ENCODE measurements at places on chromosomes 5 and 9. TPM values are rescaled to one million over a fixed set of nuclear protein-coding genes. Genes with fewer than 3 reads are reported as not detected.

- no peak for DNase-seq
Measured at GRCh38 chr5:133249593-133249992, 197.8 kb downstream of the HSPA4 start.

DNA sequence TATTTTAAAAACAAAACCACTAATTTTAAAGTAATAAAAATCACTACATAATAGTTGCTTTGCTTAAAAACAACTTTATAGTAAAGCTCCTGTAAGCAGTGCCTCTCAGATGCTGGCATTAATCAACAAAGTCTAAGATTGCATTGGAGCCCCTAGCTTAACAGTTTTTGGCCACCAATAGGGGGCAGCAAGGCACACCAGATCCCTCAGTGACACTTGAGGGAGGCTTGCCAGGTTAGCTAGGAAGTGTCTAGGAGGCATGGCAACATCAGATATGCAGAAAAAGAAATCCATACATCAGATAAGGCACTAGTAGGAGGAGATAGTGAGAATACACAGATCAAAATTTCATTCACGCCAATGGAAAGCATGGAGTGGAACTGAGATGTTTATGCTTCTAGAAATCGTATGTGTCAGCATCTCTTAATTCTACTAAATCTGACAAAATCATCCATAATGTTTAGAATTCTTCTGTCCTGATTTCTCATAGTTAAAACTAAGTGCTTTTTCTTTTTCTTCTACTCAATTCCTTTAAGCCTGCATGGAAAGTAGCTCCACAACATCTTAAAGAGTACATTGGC is 73.6 kb upstream of the PAM start:
- DNase-seq, result peak; percentile 85

- no peak for DNase-seq
Measured at GRCh38 chr9:7325995-7326394, 473.6 kb downstream of the DMAC1 start.

DNA sequence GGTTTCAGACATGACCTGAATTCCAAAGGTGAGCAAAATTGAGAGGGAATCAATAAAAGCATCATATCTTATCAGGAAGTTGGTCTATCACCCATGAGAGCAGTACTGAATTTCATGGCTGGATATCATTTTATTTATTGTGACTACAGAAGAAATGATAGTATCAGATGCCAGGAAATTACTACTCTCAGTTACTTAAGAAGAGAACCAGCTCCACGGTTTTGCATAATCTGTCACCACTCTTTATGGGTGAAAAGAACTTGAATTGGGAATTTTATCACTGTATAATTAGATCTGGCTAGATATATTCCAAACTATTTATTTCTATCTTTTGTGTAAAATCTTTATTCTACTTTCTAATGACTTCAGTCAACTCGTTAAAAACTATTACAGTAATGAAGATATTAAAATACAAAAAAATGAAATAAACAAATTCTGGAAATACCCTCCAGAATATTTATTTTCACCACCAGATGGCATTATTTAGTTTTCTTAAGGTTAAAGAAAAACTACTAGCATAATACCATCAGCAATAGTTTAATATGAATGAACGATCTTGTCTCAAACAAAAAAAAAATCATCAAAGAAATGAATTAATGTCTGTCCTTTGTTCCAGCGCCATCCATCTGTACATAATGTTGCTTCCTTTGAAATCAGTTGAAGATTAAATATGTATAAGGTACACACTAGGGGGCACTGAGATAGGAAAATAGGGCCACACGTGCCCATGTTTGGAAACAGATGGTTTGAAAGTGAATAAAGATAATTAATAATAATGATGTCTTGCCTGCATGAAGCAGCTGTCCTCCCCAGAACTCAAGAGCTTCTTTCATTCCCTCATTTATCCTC is 84.7 kb upstream of the SLCO6A1 start:
- DNase-seq, result peak; percentile 43

DNA sequence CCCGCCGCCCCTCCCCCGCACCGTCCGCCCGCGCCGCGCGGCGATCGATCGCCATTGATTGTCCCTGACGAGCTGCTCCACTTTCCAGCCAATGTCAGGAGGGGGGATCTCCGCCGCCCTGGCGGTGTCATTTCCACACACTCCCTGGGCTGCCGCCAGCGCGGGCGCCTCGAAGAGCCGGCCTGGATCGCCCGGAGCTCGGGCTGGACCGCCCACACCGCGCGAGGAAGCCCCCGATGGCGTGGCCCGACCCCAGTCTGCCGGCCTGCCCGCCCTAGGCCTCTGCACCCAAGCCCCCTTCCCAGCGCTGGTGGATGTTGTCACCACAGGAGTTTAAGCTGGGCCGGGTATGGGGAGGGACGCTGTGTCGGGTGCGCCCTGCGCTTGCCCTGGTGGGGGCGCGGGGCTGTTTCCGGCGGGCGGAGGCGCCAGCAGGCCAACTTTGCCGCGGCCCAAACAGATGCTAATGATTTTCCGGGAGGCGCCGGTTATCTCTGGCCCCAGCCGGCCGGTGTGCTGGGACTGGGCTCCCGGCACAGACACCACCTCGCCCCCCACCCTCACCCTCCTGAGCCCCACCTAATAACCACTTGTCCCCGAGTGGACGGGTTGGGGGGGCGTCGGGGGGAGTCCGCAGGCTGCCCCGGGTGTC is 10.6 kb upstream of the CXXC5 start:
- DNase-seq, result peak; percentile 55

DNA sequence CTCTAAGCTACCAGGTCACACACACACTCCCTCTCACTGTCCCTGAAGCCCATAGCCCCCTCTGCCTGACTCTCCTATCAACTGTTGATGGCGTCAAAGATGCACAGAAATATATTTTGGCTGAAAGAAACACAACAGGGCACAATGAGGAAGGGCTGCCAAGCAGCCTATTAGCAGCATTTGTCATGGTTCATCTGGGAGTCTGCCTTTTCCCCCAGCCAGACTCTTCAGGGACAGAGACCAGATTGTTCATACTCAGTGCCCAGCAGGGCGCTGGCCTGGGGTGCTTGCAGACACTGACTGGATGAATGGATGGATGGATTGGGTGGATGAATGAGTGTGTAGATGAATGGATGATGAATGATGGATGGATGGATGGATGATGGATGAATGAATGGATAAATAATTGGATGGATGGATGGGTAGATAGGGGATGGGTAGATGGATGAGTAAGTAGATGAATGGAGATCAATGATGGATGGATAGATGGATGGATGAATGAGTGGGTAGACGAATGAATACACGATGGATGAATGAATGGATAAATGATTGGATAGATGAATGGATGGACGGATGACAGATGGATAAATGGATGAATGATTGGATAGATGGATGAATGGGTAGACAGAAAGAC is 90.5 kb downstream of the ADAMTS2 start:
- no peak for DNase-seq

DNA sequence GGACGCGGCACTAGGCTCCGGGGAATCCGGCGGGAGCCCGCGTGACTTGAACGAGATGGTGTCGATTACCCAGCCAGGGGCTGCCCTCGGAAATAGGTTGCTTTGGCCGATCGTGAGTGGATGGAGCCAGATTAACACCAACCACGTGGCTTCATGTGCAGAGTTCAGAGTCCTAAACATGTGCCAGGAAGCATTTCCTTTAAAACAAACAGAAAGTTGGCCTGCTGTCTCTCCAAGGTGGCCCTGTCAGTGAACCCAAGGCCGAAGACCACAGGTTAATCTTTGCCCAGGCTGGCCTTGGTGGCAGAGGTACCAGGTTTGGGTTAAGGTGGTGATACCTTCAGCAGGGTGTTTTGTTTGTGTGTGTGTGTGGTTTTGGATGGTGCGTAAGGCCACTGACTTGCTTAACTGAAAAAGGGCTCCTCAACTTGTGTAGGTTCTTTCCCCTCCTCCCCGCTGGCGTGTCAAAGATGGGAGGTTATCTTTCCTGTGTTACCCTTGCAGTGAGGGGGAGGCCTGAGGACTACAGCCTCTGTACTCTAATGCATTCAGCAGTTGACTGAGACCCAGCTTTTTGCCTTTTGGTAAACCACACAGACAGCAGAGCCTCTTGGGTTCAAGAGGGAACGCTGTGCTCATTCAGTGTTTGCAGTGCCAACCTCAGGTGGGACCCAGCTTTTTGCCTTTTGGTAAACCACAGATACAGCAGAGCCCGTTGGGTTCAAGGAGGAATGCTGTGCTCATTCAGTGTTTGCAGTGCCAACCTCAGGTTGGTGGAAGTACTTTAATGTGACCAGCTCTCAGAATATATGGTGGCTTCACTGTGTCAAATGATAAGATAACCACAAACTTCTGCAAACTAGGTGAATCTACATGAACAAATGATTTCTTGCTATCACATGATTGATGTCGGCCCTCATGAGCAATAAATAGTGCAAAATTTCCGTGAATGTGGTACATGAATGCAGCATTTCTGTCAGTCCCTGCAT is 1.4 kb downstream of the IQGAP2 start:
- no peak for DNase-seq

GRCh38 chr5:128213340-128213739 is 129.8 kb downstream of the SLC12A2 start:
- peak; percentile 68 for DNase-seq

- no peak for DNase-seq
Measured at GRCh38 chr9:96173640-96174039, 128.3 kb downstream of the HSD17B3 start.

DNA sequence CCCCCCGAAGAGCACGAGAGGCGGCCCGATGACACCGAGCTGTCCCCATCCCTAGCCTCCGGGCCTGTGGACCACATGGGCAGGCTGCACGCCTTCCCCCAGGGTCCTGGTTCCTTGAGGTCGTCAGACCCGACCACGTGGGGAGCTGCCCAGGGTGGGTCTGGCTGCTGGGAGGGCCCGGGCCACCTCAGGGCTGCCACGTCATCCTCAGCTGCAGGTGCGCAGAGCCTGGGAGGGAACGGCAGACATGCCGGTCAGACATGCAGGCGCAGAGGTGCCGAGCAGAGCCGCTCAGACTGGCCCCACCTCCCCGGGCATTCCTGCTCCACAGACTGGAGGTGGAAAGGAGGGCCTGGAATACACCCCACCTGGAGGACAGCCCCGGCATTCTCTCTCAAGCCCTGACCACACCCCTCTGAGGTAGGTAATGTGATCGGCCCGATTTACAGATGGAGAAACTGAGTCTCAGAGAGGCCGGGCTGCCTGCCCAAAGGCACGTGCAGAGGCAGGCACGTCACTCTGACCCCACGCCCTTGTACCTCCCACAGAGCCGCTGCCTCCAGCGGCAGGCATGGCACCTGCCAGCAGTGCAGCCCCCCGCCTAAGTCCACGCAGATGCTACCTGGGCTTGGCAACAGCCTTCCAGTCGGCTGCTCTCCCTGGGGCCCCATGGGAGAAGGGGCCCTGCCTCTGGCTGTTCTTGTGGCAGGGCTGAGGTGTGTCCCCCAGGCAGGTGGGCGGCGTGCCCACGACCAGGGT is 649 bp downstream of the CCDC187 start:
- DNase-seq, result no peak

DNA sequence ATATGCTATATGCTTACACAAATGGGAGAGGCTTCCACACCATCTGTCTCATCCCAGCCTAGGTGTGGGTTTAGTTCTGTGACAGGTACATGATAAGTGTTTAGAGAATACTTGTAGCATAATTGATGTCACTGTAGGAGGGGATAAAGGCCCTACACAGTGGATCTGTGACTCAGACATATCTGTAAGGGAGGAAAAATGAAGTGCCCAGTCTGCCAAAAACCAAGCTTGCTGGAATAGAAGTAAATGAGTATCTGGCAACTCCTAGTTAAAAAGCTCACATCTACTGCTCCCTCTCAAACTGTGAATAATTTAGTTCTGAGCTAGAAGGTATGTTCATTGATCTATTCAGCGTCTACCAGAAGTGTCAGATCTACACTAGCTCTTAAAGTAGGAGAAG is 38.9 kb upstream of the FAM174A start:
- no peak for DNase-seq

DNA sequence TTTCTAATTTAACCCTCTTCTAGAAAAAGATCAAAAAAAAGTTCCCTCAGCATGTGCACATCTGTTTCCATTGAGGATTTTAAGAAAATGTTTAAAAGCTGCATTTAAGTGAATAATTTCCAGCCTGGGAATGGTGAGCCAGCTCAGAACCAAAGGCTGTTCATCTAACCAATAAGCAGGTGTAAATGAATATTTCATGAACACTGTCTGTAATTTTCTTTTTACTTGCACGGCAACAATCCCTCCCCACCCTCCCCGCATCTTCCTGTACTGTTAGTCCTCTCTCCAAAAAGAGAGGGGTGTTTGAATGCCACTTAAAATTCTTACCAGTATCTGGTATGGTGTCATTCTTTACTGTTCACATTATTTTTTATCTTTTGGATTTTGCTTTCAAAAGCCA is 425.6 kb downstream of the PDE4D start:
- no peak for DNase-seq

DNA sequence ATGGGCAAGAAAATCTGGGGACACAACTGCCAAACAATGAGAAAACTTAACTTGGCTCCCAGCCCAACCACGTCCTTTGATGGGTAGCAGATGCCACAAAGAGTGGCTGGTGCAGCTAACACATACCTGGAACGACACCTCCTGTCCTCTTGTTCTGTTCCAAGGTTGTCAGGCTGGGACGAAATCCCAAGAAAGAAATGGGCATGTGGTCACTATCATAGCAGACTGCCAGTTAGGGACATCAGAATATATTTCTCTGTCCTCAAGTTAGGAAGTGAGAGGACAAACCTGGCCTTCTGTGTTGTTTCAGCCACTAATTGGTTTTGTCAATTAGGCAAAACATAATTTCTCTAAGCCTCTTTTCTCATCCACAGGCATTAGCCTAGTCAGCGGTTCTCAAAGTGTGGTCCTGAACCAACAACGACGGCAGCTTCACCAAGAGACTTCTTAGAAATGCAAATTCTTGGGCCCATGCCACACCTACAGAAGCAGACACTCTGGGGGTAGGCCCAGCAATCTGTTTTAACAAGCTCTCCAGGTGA is 63.4 kb downstream of the RAPGEF1 start:
- DNase-seq, result no peak

DNA sequence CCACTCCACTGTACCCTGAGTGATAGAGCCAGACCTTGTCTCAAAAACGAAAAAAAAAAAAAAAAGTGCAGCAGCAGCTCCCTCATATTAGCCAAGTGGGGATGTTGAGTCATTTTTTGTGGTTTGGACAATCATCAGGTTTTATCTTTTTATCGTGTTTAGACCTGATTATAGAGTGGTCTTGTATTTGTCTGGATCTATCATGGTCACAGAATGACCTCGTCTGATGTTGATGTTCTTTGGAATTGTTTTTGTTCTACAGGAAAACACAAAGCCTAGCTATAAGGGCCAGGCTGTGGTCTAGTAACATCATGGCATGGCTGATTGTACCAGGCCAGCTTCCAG is 1.6 kb upstream of the FBXW11 start:
- peak; percentile 17 for DNase-seq

DNA sequence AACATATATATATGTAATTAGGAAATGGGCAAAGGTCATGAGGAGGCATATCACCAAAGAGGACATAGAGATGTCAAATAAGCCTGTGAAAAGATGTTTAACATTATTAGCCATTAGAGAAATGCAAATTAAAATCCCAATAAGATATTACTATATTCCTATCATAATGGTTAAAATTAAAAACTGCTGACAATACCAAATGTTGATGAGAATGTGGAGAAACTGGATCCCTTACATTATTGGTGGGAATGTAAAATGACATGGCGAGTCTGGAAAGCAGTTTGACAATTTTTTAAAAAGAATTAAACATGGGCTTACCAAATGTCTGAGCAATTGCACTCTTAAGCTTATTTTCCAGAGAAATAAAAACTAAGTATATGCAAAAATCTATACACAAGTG is 1821.6 kb upstream of the C9orf72 start:
- DNase-seq, result no peak

The MARVELD2 gene
- total RNA-seq, result 7.1 TPM

The KLHL9 gene
- 23.5 TPM for total RNA-seq

The ANKRD31 gene
- not detected for total RNA-seq

The PCDHGA6 gene
- 2.9 TPM for total RNA-seq

The SLC34A1 gene
- total RNA-seq, result not detected

The ELAVL2 gene
- total RNA-seq, result 0.20 TPM

The RIGI gene
- total RNA-seq, result 13.3 TPM

The ZDHHC11B gene
- total RNA-seq, result not detected

The ACSL6 gene
- total RNA-seq, result not detected

Measured in endothelial cell of umbilical vein (primary cell).